Hematopoietic multipotent progenitor cell treated with erythropoietin and hydrocortisone succinate and interleukin-3 and kit ligand, for 8 days (in vitro differentiated cells): ENCODE measurements at places on chromosomes 5 and 9.

DNA sequence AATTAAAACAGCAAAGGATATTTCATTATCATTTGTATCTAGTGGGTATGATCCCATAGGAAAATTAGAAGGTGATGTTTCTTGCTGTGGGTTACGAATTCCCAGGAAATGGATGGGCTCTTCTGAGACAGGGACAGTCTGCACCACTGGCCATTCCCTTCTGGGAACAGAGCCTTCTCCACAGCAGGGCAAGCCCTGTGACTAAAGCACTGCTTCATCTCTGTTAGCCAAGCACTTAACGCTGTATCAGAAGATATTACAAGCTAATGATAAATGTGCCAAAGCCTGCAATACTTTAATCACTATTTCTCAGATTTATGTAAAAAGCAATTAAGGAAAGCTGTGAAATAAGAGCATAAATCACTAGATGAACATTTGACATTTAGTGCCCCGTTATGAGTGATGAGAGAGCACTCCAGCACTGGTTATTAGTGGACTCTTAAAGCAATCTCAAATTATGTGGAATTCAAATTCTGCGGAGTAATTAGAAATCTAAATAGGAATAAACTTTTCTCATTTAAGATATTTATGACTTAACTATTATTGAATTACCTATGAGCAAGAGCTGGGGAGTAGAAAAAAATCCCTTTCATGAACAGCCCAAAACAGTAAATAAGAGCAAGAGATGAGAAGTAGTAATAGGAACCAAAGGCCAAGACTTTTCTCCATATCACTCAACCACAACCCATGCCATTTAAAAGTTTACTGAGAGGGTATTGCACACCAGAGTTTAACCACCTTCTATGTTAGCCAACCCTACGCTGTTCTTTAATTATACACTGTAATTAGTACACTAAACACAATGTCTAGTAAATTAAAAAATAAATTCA, 49.2 kb downstream of the FAM240B start:
- DNase-seq = no peak

DNA sequence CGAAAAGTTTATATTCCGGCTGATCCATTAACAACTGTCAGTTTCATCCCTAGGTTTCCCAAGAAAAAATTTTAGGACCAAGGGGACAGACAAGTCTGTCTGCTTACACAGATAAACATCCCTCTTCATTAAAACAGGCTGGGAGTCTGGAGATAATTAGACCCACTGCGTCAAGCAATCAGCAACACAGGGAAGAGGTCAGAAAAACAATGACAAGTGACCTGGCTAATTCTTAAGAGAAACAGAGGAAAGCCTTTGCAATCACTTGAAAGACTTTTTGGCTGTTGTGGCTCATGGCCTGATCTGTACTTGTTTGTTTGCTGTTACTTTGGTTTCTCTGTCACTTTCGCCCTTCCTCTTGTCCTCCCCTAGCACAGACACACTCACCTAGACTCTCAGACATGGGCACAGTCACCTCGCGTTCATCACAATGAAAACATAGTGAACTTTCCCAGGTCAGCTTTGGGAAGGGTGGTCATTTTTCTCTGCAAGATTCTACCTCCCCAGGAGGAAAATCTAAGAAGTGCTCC, 2.9 kb upstream of the CCDC192 start:
- no peak for DNase-seq

DNA sequence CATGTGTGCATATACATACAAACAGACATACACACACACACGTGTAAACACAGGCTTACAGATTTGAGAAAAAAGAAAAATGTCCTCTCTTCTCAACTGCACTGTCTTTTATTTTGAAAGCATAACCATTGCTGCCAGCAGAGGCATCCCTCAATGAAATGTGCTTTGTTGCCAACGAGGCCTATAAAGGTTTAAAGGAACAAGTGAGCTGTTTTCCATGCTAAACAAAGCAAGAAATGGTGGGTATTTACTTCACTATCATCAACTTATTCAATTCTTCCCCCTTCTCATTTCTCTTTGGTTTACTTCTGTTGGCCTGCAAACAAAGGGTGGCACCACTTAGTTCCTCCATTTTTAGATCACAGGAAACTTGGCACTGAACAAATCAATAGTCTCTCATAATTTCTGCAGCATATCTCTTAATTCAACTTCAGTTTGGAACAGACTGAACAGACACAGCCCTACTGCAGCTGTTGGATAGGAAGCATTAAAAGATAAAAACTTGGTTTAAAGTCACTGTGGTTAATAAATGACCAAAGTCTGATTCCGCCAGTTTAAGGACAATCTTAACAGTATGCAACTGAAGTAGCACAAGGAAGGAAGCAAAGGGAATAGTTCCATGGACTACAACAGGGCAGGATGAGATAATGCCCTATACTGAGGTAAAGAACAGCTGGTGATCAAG, 21.7 kb downstream of the TTC33 start:
- DNase-seq = peak; percentile 52

GRCh38 chr9:131727795-131728545, 11.9 kb downstream of the RAPGEF1 start:
- no peak for DNase-seq
